ENCODE measurements at places on chromosomes 1 and 21. TPM values are rescaled to one million over a fixed set of nuclear protein-coding genes. Genes with fewer than 3 reads are reported as not detected.

DNA sequence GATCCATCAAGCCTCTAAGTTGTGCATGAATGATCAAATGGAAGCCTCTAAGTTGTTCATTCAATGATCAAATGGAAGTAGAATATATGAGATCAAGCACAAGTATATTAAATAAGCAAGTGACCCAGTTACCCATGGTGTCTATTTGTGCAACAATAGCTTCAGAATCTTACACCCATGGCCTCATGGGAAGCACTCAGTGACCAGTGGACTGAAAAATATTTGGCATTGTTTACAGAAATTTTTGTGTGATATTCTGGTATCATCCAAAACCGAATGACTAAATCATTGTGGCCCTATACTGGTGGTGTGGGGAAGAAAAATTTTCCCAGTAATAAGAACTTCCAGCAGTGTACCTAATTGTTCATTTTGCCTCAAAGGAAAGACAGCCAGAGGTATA is 46.6 kb downstream of the DUSP10 start:
- no peaks in the 10 kb centered on the region for H3K27me3 ChIP-seq
- DNase-seq, result no peak
- H3K36me3 ChIP-seq, result no peaks in the 10 kb centered on the region
- H3K4me3 ChIP-seq, result no peak overlapping the region

DNA sequence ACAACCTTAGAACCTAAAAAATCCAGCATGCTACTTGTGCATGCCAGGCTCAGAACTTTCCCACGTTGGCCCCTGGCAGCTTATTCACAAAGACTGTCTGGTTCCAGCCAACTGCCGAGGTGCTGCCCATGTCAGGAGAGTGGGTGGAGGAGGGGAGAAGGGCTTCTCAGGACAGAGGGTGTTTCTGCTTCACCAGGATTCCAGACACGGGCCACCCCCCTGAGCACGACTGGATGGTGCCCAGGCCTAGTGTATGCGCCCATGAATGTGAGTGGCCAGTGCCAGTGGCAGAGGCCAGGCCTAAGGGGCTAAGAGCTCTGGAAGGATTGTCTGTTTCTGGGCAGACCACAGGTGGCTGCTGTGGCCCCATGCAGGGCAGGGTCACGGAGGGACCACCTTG is 148.2 kb upstream of the COL6A1 start:
- no peaks in the 10 kb centered on the region for H3K27me3 ChIP-seq
- H3K27ac ChIP-seq, result no peak overlapping the region
- DNase-seq, result no peak
- no peak overlapping the region for H3K4me3 ChIP-seq
- H3K36me3 ChIP-seq, result no peaks in the 10 kb centered on the region

- no peak for DNase-seq
- H3K4me1 ChIP-seq, result no peaks in the 10 kb centered on the region
- H3K27me3 ChIP-seq, result no peaks in the 10 kb centered on the region
- H3K27ac ChIP-seq, result no peak overlapping the region
Observed at GRCh38 chr1:226764533-226764932, 25.5 kb upstream of the ITPKB start.

GRCh38 chr1:70617728-70618127 is 206.7 kb downstream of the CTH start:
- H3K4me3 ChIP-seq, result no peak overlapping the region
- no peak for DNase-seq
- no peaks in the 10 kb centered on the region for H3K4me1 ChIP-seq
- no peaks in the 10 kb centered on the region for H3K27me3 ChIP-seq

DNA sequence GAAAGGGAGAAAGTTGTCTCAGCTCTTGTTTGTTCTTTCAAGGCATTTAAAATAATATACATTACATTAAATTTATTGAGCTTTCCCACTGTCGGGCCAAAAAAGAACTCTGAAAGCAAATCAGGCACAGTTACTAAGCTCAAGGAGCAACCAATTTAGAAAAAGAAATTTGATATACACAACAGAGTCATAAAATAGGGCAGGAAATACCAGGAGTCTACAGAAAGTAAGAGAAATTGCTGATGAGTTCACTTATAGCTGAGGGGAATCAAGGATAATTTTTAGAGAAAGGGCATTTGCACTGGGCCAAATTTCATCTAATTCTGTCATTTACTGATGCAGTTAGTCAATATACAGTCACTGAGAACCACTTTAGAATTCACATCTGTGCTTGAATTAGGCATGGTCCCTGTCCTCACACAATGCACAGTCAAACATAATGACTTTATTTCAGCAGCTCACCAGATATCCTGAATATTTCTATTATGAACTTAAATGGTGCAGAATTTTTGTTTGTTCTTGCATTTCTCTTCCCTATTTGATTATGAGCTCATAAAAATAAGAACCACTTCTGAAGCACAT is 249.6 kb upstream of the BEND5 start:
- H3K36me3 ChIP-seq, result no peaks in the 10 kb centered on the region
- no peaks in the 10 kb centered on the region for H3K4me1 ChIP-seq
- H3K27ac ChIP-seq, result no peak overlapping the region

CELA3A gene
- total RNA-seq, result not detected

FHAD1 gene
- total RNA-seq, result not detected

All from Peyer's patch (tissue), 4 donors.